Stimulated activated CD4-positive, alpha-beta T cell treated with anti-CD3 and anti-CD28 coated beads, Interleukin-1b, Interleukin-23, amount 100 ng/mL, for 24 hours (primary cell): ENCODE measurements at places on chromosomes 7 and 10.

DNA sequence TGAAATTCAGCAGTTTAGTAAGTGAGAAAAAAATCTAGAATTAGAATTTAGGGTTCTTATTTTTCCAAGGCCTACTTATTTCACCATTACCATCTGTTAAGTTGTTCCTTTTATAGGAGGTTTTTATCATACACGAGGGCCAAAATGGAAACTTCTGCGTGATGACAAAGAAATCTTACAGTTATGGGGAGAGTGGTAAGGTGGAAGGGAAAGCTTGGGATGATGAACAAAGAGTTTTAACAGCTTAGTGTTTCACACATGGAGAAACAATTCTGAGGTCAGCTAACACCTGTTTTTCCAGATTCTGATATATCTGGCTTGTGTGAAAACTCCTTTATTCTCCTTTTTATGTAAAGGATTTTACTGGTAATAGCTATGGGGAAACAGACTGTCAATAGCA lies 49.8 kb upstream of the SEMA3C start:
- DNase-seq, result no peak

DNA sequence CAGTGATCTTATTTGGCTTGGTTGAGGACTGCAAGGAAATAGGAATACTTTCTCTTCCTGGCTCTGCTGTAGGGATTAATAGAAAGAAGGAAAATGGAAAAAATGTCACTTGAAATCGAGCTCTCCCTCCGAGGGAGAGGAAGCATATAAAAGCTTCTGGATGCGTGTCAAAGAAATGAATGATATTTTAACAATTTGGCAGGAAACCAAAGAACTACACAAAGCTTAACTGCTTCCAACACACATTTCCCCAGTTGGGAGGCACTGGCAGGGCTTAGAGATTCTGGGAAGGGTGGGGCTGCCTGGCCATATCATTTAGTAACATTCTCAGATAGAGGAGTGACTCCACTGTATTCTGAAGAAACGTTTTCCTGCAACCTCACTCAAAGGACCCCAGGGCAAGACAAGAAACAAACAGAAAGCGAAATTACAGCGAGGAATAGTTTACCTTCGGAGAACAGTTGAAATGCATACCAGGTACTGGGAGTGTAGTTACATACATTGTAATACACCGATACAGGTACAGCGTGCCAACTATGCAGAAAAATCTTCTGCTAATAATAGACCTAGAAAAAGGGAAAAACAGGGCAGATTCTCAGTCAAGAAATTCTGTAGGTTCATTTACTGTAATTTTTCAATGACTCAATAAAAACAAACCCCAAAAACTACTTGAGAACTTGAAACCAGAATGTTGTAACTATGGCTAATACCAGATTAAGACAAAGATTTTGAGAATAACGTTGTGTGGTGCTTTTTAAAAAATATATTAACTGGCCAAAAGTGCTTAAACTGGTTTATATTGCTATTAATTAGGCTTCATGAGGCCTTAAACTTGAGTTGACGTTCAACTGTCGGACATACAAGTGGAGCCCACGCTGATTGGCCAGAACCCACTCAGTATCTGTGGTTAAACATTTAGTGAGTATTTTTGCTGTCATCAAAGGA lies 75.7 kb upstream of the ASAH2 start:
- no peak for DNase-seq

GRCh38 chr10:88026031-88026430 lies 162.6 kb downstream of the PTEN start:
- no peak for DNase-seq

DNA sequence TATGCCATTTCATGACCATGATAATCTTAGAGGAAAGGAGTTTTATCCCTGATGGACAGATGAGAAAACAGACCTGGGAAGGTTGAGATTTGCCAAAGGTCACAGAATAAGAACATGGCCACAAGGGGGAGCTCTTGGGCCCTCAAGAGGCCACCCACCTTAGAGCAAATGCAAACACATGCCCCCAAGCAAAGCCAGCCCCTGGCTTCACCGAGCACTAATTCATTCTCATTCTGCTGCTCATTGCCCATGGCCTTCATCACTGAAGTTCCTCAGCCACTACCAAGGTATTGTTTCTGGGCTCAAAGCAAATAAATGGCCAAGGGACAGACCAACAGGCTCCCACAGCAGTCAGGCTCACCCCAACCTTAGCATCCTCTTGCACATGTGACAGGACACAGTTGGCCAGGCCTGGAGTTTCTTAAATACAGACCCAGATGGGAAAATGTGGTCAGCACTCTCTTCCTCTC lies 44.2 kb downstream of the PDLIM1 start:
- DNase-seq, result peak; percentile 42

GRCh38 chr7:139153832-139154231 lies 44.3 kb upstream of the ZC3HAV1 start:
- DNase-seq, result no peak

DNA sequence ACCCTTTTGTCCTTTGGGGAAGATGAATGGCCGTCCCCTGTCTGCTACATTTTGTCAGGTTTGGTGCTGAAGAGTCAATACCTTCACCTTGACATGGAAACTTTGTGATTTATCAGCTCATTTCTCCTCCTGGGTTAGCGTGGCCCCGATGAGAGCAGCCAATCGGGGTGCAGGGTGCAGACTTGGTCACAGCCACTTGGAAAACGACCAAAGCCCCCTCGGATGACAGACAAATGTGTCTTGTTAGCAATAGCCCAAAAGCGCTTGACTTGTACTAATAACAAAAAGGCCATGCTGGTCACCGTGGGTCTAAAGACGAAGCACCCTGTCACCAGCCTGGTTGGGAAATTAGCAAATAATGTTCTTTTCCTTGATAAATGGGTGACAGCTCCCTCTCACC lies 103.7 kb downstream of the EBF3 start:
- DNase-seq, result no peak

DNA sequence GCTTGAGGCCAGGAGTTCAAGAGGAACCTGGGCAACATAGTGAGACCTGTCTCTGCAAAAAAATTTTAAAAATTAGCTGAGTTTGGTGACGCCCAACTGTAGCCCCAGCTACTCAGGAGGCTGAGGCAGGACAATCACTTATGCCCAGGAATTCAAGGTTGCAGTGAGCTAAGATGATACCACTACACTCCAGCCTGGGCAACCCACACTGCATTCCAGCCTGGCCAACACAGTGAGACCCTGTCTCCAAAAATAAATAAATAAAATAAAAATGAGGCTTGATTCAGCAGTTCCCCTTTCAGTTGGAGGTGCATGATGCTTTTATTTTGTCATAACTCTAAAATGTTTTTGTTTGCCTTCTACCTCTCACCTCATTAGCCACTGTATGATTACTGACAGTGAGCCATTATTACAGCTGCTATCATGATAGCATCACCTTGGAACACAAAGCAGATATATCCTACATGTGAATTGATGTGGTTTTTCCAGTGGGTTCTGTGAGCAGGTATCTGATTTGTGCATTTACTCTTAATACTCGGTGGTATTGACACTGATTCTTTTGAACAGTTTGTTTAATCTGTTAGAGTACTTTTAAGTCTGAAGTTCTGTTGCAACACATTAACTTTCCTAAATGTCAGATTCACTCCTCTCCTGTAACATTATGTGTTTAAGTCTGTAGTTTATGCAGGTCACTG lies 49.1 kb downstream of the ARID5B start:
- no peak for DNase-seq

DNA sequence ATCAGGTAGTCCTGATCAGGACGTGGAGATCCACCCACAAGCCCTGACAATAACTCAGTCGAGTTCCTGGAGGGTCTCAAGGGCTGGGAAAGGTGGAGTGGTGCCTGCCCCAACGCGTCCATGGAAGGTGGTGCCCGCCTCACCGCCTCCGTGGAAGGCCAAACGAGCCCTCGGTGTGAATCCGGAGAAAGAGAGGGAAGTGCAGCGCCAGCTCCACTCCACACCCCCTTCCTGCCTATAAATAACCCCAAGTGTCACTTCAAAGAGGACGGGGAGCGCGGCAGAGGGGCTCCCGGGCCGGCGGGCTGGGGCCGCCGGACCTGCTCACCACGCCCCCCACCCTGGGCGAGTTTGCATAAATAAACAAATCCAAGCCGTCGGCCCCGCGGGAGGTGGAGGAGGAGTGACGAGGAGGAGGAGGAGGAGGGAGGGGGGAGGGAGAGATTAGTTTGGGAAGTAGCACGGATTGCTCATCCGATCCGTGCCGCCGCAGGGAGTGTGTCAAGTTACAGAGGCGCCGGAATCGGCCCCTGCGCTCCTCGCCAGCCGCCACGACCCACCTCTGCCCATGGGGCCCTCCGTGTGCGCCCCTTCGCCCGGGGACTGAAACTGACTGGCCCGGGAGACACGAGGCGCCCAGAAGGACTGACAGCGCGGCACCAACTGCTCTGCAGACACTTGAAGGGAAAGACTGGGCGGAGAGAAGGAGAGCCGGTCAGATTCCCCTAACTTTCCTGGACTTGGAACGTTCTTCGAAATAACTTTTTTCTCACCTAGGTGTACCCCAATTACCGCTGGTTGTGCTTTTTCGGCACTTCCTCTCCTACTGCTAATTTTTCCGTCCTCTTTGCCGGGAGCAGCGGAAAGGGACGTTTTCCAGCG lies at the start of gene COL13A1:
Gene COL13A1, plus strand, starts transcription at position 473 of the 882 bp plus-strand sequence. CDS start 518 bp downstream, outside the sequence.
- no peak for DNase-seq

GRCh38 chr10:99798031-99798430 lies 15.6 kb downstream of the ABCC2 start:
- no peak for DNase-seq

- no peak for DNase-seq
Observed at GRCh38 chr7:82212466-82212865, 231.1 kb downstream of the CACNA2D1 start.

- DNase-seq, result no peak
Observed at GRCh38 chr10:70926226-70927000, 38.0 kb upstream of the PCBD1 start.

GRCh38 chr7:92720604-92721350 lies 115.6 kb downstream of the CDK6 start:
- DNase-seq, result no peak

DNA sequence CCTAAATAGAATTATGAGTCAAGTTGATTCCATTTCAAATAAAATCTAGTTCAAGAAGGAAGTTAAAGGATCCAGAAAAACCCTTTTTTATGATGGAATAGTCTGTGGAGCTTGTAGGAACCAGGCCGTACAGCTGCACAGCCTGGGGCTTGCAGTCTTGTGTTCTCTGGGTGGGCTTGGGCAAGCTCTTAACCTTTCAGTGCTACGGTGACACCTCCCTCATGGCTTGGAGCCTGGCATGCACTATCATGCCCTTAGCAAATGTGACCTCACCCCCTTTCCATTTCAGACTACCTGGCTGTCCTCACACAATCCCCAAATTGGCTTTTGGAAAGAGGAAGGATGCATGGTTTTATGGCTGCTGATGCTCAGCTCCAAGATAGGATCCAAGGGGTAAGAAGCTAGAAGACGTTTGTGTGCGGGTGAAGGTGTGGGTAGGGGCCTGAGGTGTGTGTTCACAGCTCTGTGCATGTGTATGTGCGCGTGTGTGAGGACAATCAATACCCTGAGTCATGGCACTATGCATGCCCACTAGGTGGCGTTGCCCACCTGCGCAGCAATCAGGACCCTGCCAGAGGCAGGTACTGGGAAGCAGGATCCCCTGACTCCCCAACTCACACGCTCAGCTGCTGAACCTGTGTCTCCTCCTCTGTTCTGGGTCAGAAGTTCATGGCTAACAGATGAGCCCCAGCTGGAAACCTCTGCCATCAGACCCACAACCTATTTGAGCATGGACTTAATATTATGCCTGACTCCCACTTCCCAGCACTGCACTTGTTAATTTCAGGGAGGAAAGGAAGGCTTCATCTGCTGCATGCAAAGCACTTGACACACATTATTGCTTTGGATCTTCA lies 113.4 kb downstream of the PTPN20 start:
- peak; percentile 63 for DNase-seq

DNA sequence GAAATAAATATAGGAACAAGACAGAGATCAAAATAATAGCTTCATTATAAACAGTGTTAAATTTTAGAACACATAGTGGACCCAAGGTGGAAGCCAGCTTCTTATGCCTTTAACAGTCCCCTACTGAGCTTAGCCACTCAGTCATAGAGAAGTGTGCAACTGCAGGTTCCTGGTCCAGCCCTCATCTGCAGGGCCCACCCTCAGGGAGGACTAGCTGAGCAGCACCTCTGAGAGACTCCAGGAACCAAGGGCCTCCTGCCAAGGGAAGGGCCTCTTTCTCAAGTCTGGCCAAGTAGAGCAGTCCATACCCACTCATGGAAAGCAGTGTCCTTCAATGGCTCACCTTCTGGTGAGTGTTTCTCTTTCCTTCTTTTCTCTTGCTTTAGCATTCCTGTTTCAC lies 173.7 kb upstream of the PRPS1L1 start:
- no peak for DNase-seq

DNA sequence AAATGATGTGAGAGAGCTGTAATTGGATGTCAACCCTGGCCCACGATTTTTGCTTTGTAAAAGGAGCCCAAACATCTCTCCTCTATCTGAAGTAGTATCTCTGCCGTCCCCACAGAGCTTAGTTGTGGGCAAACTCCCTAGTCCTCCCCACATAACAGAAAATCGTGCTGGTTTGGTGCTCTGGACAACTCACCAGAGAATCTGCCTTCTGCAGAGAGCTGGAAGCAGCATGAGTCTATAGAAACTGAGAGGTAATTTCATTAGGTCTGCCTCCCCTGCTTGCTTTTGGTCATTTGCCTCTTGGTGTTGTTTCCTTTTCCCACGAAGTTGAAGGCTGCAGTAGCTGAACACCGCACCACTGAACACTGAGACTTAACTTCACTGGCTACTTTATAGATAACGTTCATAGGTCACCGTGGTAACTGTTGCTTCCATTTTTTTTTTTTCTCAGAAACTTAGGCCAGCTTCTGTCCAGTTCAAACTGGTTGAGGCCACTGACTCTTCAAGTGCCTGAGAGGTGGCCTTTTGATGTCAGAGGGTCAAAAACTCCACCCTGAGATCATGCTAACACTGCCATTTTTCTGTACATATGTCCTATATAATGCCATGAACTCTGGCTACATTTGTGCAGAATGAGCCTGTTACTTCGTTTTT lies 3.3 kb upstream of the CDCA7L start:
- DNase-seq, result no peak

DNA sequence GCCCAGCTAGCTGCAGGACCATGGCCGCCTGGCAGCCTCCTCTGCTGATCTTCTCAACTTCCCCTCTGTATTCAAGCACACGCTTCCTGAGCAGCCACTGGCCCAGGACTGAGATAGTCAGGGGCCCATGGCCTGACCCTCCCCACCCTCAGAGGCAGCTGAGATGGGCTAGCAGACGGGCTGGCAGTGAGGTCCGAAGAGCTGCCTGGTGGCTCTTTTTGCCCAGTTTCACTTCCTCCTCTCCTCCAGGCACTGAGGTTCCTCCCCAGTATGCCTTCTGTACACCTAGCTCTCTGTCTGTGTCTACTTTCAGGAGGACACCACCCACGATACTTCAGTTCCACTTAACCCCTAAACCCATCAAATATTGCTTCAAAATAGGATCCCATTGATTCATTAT lies 395.6 kb downstream of the TNS3 start:
- no peak for DNase-seq
